ENCODE measurements at places on chromosomes 1 and 21.

DNA sequence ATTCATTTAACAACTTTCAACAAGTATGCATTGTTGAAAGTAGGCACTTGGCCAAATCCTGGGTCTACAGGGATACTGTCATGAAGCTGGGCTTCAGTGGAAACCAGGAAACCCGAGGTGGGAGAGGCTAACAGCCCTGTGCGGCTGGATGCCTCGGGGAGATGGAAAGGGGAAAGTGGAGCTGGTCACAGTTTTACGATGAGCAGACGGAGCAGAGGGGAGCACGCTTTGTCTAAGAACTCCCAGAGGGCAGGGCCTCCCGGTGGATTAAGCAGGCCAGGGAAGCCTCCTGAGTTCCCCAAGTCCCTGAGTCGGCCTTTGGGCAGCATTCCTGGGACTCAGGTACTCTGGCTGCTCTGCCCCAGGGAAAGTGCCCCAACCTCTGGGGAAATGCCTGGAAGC, 23.8 kb downstream of the STUM start:
- DNase-seq, result no peak
- no peak overlapping the region for H3K4me3 ChIP-seq
- H3K27ac ChIP-seq, result no peak overlapping the region
- H3K4me1 ChIP-seq, result peaks cover 6% of the 10 kb centered on the region
- no peaks in the 10 kb centered on the region for H3K36me3 ChIP-seq

- no peak for DNase-seq
- H3K4me3 ChIP-seq, result no peak overlapping the region
- H3K36me3 ChIP-seq, result no peaks in the 10 kb centered on the region
- H3K27me3 ChIP-seq, result peaks cover 19% of the 10 kb centered on the region
- H3K4me1 ChIP-seq, result peaks cover 2% of the 10 kb centered on the region
- no peak overlapping the region for H3K27ac ChIP-seq
Observed at GRCh38 chr1:165703648-165704047, 5.3 kb upstream of the ALDH9A1 start.

DNA sequence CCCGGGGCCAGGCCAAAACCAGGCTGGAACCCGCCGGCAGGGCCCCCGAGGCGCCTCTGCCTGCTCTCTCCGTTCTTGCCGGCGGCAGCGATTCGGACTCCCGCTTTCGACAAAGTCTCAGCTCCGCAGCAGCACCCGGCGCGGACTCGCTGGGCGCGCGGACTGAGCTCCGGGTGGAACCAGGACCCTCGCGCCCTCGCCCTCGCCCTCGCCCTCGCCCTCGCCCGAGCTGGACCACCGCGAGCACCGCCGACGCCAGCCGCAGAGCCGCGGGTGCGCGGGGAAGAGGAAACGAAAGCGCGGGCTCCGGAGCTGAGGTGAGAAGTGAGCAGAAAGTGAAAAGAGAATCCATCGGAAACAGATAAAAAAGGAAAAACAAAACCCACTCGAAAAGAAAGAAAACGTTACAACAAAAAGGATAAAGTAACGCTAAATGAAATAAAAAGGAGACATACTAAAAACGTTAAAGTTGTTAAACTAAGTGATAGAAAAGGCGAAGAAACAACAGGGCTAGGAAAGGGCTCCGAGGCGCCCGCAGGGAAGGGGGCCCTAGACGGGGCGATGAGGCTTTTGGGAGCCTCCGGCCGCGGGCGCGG, 64.9 kb downstream of the MEF2D start:
- no peak overlapping the region for H3K27ac ChIP-seq
- no peak for DNase-seq
- peaks cover 12% of the 10 kb centered on the region for H3K4me1 ChIP-seq
- H3K4me3 ChIP-seq, result peak overlapping the region; percentile 69
- H3K36me3 ChIP-seq, result peaks cover 4% of the 10 kb centered on the region

DNA sequence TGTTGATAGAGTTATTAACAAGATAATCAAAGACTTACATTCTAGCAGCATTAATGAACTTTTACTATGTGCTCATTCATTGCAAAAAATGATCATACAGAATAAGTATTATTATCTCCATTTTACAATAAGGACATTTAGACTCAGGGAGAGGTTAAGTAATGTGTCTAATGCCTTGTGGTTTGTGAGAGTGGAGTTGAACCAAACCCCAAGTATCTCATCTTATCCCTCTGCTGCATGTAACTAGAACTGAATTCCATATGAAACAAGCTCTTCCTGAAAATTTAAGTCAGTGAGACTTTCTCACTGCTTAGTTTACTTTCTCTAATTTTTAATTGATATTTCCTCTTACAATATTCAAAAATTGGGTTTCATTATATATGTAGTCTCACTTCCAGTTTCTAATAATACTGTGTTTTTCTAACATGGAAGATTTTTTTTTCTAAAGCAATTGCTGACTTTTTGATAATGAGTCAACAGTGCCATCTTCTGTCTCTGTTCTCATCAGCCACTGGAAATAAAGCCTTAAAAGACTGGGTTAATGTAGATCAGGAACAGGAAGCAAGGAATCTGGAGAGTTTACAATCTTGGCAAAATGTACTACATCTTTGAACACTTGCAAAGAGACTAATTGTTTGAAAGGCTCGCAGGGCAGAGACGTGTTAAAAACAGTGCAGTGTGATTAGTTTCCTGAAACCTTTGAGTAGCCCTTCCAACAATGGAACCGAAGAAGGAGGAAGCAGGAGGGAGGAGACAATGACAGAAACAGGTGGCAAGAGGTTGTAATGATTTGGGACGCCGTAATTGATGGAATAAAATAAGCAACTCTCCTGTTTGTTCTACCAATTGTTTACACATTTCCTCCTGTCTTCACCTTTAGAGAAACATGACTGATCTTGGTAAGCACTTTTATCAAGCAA, 567.6 kb downstream of the MRPL39 start:
- no peaks in the 10 kb centered on the region for H3K36me3 ChIP-seq
- DNase-seq, result no peak
- H3K27ac ChIP-seq, result no peak overlapping the region
- no peaks in the 10 kb centered on the region for H3K27me3 ChIP-seq
- H3K4me1 ChIP-seq, result no peaks in the 10 kb centered on the region

- no peaks in the 10 kb centered on the region for H3K27me3 ChIP-seq
- no peaks in the 10 kb centered on the region for H3K36me3 ChIP-seq
- peaks cover 52% of the 10 kb centered on the region for H3K4me1 ChIP-seq
Observed at GRCh38 chr1:66354311-66355201, 179.4 kb upstream of the SGIP1 start.

GRCh38 chr1:89724369-89725010, 91.6 kb downstream of the LRRC8C start:
- no peak for DNase-seq
- no peaks in the 10 kb centered on the region for H3K36me3 ChIP-seq
- peaks cover 41% of the 10 kb centered on the region for H3K4me1 ChIP-seq

- H3K4me1 ChIP-seq, result no peaks in the 10 kb centered on the region
- no peaks in the 10 kb centered on the region for H3K36me3 ChIP-seq
- no peak overlapping the region for H3K4me3 ChIP-seq
- no peaks in the 10 kb centered on the region for H3K27me3 ChIP-seq
Observed at GRCh38 chr1:79469139-79469538, 462.6 kb upstream of the ADGRL4 start.

DNA sequence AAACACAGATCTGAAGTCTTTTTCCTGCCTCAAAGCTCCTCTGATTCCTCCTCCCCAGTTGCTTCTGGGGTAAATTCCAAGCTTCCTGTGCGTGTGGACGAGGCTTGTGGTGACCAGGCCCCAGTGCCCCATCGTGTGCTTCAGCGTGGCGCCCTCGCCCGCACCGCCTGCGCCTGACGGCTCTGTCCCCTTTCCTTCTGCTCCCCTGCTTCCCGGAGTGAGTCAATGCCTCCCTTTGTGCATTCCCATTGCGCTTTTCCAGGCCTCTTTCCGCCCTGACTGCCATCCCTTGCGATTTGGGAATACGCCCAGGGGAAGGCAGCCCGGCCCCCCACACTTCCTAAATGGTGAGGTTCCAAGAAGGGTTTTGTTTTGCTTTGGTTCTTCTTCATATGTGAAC, 36.3 kb downstream of the FAAP20 start:
- no peak overlapping the region for H3K27ac ChIP-seq
- no peaks in the 10 kb centered on the region for H3K27me3 ChIP-seq
- no peaks in the 10 kb centered on the region for H3K4me1 ChIP-seq
- no peak overlapping the region for H3K4me3 ChIP-seq
- no peak for DNase-seq
- peaks cover 3% of the 10 kb centered on the region for H3K36me3 ChIP-seq

DNA sequence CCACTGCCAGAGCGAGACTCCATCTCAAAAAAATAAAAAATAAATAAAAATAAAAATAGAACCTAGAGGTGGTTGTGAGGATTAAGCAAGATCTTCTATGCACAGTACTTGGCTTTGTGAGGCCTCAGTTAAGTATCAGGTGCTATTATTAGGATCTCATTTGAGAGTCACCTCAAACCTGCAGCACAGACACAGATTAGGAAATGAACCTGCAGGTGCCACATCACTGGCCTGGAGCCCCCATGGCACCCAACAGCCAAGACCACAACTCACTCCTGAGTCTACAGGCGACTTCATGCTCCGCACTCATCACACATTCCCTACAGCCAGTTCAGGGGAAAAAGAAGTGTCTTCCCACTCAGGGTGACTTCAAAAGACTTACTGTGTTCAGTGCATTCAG, 176.8 kb downstream of the SLC45A1 start:
- no peak for DNase-seq
- no peak overlapping the region for H3K4me3 ChIP-seq
- H3K4me1 ChIP-seq, result peaks cover 5% of the 10 kb centered on the region
- no peak overlapping the region for H3K27ac ChIP-seq
- H3K36me3 ChIP-seq, result peaks cover 16% of the 10 kb centered on the region

- H3K4me3 ChIP-seq, result no peak overlapping the region
- H3K27me3 ChIP-seq, result no peaks in the 10 kb centered on the region
- peaks cover 4% of the 10 kb centered on the region for H3K36me3 ChIP-seq
Observed at GRCh38 chr1:62706985-62707743, 19.0 kb upstream of the DOCK7 start.

DNA sequence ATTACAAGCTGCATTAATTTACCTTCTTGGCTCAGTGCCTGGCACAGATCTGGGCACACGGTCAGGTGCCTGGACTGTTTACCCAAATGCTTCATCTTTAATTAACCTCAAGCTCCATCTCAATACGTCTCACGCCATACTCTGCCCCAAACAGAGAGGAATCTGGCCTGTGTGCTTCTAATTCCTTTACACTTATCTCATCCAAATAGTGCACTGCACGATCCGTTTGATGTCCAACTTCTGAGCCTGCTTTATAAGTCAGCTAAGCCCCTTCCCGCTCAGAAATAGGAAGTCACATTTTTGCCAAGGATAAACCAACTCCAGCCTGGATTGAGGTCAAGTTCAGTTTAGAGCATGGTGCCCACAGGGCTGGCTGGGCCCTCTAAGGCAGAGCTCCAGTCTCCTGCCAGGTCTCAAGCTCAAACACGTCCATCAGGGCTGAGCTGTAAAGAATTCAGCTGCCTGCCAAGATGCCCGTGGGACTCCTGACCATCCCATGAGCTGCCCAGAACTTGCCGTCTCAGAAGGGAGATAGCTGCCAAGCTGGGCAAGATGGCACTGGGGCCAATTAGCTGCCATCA, 233.5 kb downstream of the TRABD2B start:
- no peaks in the 10 kb centered on the region for H3K36me3 ChIP-seq
- H3K4me1 ChIP-seq, result peaks cover 14% of the 10 kb centered on the region
- H3K27me3 ChIP-seq, result peaks cover 10% of the 10 kb centered on the region
- DNase-seq, result peak; percentile 59
- H3K27ac ChIP-seq, result no peak overlapping the region
- no peak overlapping the region for H3K4me3 ChIP-seq

DNA sequence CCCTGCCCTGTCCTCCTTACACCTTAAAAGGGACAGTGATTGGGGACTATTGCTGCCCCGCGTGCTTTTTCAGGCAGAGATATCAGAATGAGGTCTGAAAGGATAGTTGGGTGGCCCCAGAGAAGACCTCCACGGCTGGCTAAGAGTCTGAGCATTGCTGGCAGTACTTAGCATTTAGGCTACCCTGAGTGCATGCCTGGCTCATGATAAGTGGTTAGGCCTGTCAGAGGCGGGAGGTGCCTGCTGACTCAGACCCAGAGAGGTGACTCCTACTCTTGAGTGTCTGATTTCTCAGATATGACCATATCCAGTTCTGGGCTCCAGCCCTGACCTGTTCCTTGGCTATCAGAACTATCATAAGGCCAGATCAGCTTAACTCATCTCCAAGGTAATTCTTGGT, 213.7 kb downstream of the PBX1 start:
- no peaks in the 10 kb centered on the region for H3K27me3 ChIP-seq
- peaks cover 54% of the 10 kb centered on the region for H3K4me1 ChIP-seq
- DNase-seq, result no peak
- H3K4me3 ChIP-seq, result no peak overlapping the region
- H3K27ac ChIP-seq, result peak overlapping the region; percentile 93
- H3K36me3 ChIP-seq, result no peaks in the 10 kb centered on the region

DNA sequence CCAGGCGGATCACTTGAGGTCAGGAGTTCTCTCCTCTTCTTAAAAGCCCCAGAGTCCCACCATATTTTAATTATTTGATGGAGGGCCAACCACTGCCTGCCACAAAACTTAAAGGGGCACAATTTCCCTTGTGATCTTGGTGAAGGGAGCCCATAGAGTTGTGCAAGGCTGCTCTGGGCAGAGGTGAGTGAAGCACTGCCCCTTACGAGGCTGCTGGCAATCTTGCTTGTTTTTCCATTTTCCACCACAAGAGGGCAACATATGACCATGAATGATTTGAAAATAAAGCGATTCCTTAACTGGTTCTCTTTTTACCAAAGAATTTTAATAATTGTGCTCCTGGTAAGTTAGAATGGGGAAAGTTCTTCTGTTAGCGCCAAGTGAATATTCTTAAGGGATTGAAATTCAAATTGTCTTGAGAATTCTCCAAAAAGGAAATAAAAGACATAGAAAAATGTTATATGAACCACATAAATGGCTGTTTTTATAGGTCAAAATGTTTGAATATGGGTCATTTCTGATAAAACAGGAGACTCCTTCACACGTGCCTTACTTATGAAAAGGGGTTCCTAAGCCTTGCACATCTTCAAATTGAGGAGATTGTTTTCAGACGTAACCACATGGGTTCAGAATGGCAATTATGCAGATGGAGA, 22.7 kb downstream of the PGM1 start:
- H3K4me1 ChIP-seq, result peaks cover 66% of the 10 kb centered on the region
- no peaks in the 10 kb centered on the region for H3K27me3 ChIP-seq
- no peaks in the 10 kb centered on the region for H3K36me3 ChIP-seq
- no peak for DNase-seq
- no peak overlapping the region for H3K4me3 ChIP-seq
- H3K27ac ChIP-seq, result no peak overlapping the region

DNA sequence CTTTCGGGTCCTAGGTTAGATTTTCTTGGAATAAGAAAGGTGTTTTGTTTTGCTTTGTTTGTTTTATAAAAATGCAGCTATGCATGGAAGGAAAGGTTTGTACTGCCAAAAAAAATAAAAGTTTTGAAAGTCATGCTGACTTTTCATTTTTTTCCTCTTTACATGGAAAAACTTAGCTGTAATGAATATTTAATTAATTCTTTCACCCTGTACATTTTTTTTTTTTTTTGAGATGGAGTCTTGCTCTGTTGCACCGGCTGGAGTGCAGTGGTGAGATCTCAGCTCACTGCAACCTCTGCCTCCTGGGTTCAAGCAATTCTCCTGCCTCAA, 48.7 kb downstream of the NENF start:
- no peaks in the 10 kb centered on the region for H3K36me3 ChIP-seq
- no peaks in the 10 kb centered on the region for H3K27me3 ChIP-seq
- H3K27ac ChIP-seq, result peak overlapping the region; percentile 77
- no peak overlapping the region for H3K4me3 ChIP-seq
- no peak for DNase-seq
